Midbrain (tissue), 1 donor: ENCODE measurements at places on chromosomes 2 and 18.
A peak's percentile ranks its signal among the peaks of the same experiment; 100 is the strongest.

GRCh38 chr2:206084439-206084869, 1.5 kb downstream of the INO80D start:
- peak; percentile 51 for DNase-seq

DNA sequence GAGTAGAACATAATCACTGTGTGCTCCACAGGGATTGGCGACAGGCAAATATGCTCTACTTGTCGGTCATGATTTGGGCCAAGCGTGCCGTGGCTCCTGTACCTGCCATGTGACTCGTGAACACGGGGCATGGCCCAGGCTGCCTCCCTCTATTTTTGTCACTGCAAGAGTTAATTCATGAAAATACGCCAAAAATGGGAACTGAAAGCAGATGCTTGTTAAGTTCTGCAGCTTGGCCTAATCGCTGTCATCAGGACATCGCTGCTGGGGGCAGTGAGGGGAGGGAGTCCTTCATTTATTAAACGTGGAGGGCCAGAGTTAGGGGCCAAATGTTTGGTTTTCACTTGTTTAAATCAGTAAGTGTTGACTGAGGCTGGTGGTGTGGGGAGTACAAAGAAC, 177.8 kb downstream of the BCL2 start:
- no peak for DNase-seq

DNA sequence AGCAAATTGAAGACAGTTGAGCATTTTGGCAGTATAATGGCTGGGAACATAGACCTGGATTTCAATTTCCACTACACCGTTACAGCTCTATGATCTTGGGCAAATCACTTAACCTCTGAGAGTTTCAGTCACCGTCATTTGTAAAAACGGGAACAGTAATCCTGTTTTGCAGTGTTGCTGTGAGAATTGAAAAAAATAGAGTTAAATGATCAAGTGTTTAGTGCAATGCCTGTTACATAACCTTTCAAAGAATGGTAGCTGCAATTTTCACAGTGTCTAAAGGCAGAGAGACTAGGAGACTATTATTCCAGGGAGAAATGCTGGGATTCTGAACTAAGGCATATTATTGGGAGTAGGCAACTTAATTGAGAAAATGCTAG, 2.0 kb downstream of the AGPS start:
- no peak for DNase-seq

GRCh38 chr2:180322781-180323180, 315.7 kb upstream of the CWC22 start:
- DNase-seq, result no peak

- DNase-seq, result no peak
Observed at GRCh38 chr2:239601201-239601851, 200.5 kb upstream of the HDAC4 start.

DNA sequence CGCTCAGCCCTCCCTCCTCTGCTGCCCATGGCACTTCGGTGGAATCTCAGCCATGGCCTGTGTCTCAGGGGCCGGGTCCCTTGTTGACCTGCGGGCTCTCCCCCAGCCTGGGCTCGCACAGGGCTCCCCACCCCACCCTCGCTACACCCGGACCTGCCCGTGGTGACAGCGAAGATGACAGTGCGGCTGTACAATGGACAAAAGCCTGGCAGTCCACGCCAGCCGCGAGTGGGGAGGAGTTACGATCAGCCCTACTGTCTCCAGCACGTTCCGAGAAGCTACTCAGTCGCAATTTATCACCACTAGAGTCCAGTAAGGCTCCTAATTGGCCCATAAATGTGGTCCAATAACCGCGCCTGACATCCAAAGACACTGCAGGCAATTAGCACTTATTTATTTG, 31.6 kb downstream of the GBX2 start:
- DNase-seq, result peak; percentile 17

- no peak for DNase-seq
Observed at GRCh38 chr2:237281836-237282306, 132.1 kb downstream of the COL6A3 start.

DNA sequence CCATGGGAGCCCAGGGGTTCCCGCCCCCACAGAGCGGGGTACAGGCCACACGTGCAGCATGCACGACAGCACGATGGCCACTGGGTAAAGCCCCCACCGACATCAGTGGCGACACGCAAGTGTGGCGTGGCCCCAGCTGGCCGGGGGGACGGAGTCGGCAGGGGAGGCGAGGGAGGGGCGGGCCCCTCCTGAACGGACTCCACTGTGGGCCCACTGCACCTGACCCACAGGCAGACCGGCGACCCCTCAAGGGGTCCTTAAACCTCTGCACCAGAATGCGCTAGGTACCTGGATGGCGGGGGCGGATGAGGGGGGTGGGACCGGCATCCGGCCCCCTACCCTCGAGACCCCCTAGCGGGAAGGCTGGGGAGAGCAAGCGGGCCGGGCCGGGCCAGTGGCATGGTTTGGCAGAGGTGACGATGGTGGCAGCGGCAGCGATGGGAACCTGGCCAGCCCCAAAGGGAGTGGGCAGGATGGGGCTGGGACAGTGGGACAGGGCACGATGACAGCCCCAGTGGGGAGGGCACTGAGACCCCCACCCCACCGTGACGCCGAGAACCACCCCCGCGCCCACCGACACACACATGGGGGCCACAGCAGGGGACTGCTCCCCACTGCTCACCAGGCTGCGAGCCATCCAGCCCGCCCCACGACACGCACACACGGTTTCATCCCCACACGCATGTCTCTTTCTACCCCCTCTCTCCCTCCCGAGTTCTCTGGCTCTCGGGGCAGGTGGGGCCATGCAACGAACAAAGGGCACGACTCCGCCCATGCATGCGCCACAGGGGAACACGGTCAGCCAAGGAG, 91.9 kb upstream of the ANKRD30BL start:
- DNase-seq, result no peak

DNA sequence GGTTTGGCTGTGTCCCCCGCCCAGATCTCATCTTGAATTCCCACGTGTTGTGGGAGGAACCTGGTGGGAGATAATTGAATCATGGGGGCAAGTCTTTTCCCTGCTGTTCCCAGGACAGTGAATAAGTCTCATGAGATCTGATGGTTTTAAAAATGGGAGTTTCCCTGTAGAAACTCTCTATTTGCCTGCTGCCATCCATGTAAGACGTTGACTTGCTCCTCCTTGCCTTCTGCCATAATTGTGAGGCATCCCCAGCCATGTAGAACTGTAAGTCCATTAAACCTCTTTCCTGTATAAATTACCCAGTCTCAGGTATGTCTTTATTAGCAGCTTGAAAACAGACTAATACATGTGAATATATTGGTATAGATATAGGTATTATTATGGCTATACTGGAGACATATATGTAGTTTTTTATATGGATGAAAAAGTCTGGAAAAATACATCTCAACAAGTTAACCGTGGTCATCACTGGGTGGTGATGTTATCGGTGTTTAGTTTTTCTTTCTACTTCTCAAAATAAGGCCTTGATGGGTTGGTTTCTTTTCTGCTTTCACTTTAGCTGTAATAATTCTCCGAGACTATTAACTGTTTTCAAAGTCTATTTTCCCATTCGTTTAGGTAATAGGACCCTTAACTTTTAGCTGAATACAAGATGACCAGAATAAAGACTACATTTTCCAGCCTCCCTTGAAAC, 39.1 kb upstream of the NCOA1 start:
- no peak for DNase-seq

- peak; percentile 19 for DNase-seq
Observed at GRCh38 chr2:105179469-105180372, 61.8 kb upstream of the GPR45 start.

GRCh38 chr2:165827016-165827920, 33.2 kb upstream of the GALNT3 start:
- DNase-seq, result no peak

GRCh38 chr2:43077876-43078275, 148.5 kb downstream of the ZFP36L2 start:
- DNase-seq, result no peak
